ENCODE measurements at places on chromosomes 1 and 21.

GRCh38 chr1:150576367-150576711 is 3.1 kb downstream of the MCL1 start:
- DNase-seq: no peak

DNA sequence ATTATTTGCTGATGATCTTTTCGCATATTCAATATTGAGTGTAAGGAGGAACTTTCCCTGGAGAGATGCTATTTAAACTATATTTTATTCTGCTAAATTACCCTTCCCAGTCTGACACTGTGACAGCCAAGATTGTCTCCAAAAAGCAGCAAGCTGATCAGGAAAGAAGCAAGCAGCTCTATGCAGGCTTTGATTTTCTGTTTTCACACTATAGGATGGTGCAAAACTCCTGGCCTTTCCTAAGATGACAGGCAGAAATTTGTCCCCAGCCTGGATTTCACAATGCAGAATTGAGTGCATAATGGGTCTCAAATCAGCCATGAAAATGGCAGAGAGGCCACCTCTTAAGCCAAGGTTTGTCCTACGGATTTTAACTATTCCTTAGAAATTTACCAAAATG is 1.1 kb downstream of the SGIP1 start:
- no peak for DNase-seq

DNA sequence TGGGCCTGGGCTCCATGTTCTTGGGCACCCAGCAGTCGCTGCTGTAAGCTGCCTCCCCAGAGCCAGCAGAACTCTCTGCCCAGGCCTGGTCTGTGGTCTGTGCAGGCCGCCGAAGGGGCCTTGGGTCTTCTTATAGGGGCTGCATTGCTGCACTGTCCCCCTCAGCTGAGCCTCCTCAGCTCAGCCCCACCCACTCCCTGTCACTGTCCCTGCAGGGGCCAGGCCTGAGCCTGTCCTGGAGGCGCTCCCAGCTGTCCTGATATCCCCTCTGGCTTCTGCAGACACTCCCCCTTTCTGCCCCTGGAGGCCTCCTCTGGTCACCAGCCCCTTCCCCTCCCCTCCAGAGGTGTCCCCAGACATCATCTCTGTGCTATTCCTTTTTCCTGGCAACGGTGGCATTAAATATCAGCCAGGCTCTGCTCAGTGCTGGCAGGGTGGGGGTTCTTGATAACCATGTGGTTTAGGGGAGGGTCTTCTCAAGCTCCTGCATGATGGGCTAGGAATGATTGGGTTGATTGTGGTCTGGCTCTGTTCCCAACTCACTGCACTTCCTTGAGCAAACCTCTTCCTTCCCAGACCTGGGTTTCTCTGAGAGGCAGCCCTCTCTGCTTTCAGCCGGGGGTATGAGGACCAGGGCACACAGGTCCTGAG is 3.7 kb upstream of the FOXO6 start:
- no peak for DNase-seq

DNA sequence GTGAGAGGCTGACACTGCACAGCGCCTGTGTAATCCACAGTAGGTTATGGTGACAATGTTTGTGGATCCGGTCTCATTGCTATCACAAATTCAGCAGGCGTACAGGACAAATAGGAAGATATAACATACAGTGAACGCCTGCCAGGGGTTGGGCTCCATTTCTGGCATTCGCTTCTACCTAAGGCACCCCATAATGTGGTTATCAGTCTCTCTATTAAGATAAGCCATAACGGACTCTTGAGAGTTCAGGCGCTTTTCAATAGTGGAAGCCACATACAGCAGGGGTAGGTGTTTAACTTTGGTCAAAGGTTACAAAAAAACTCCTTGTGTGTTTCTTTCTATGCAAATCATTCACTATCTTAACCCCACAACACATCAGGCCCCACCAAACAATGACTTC is 72.8 kb downstream of the SIPA1L2 start:
- no peak for DNase-seq
